ENCODE measurements at places on chromosomes 7 and 10.

- no peaks in the 10 kb centered on the region for H3K27me3 ChIP-seq
- no peaks in the 10 kb centered on the region for H3K36me3 ChIP-seq
- no peaks in the 10 kb centered on the region for H3K4me1 ChIP-seq
- no peak overlapping the region for H3K27ac ChIP-seq
These were observed 239.6 kb downstream of the PHF14 start for GRCh38 chr7:11213266-11213665.

- peaks cover 2% of the 10 kb centered on the region for H3K36me3 ChIP-seq
- no peak for DNase-seq
- H3K4me3 ChIP-seq: no peak overlapping the region
- no peaks in the 10 kb centered on the region for H3K27me3 ChIP-seq
These were observed 53.3 kb downstream of the AKAP9 start for GRCh38 chr7:91993976-91994375.

DNA sequence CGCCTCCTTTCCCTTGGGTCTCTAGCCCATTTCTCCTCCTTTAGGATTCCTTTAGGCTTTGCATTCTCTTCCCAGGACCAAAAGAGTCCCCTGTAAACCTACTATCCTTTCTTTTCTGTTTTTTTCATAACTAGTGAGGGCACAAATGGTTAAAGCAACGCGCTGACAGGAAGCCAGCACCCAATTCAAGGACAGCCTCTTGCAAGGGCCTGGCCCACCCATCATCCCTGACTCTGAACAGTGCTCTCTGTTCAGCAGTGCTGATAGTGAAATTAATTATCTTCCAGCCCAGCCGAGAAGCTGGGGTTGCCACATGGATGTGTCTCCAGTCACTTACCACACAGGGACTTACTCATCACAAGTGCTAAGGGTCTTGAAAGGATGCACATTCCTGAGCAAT, 38.3 kb upstream of the RNF32 start:
- H3K4me3 ChIP-seq: no peak overlapping the region
- H3K27ac ChIP-seq: no peak overlapping the region
- no peaks in the 10 kb centered on the region for H3K36me3 ChIP-seq
- no peaks in the 10 kb centered on the region for H3K4me1 ChIP-seq
- no peak for DNase-seq

DNA sequence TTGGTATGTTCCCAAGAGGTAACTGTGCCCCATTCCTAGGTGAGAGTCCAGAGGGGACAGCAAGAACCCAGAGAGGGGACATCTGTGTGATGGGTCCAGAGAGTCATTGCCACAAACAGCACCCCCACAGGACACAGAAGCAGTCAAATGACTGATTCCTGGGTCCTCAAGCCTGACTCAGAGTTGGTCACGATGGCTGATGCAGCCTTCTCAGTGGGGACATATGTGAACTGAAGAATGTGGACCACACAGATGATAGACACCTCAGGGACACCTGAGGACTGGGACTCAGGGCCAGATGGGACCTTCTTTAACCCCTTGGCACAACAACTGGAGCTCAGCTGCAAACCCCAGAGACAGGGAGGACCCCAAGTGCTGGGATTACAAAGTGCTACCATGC, 96.5 kb downstream of the STRA8 start:
- peaks cover 2% of the 10 kb centered on the region for H3K4me1 ChIP-seq
- H3K27ac ChIP-seq: no peak overlapping the region
- H3K36me3 ChIP-seq: no peaks in the 10 kb centered on the region
- H3K27me3 ChIP-seq: no peaks in the 10 kb centered on the region

DNA sequence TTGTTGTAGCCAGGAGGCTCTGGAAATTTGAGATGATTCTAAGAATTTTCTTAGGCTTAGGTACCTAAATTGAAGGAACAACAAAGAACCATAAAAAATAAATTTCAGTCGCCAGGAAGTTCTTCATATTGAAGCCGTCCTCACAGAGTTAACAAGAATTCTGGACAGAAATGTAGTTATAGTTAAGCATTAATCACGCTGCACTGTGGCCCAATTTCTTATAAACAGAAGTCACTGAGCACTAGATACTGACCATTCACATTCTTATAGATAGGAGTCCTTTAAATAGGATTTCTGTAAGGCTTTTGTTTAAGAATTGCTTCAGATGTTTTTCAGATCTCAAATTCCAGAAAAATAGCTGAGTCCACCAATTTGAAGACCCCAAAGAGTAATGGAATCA, 256.2 kb upstream of the PITRM1 start:
- H3K36me3 ChIP-seq: no peaks in the 10 kb centered on the region
- no peak overlapping the region for H3K27ac ChIP-seq
- no peak overlapping the region for H3K4me3 ChIP-seq
- no peak for DNase-seq

GRCh38 chr10:46264336-46264735, 22.5 kb upstream of the ANTXRL start:
- no peaks in the 10 kb centered on the region for H3K36me3 ChIP-seq
- no peak for DNase-seq
- H3K27ac ChIP-seq: no peak overlapping the region

- no peaks in the 10 kb centered on the region for H3K36me3 ChIP-seq
- H3K4me1 ChIP-seq: no peaks in the 10 kb centered on the region
- DNase-seq: no peak
- no peak overlapping the region for H3K4me3 ChIP-seq
- no peak overlapping the region for H3K27ac ChIP-seq
These were observed 65.4 kb downstream of the ANKRD61 start for GRCh38 chr7:6096581-6096980.

- DNase-seq: no peak
- H3K4me3 ChIP-seq: no peak overlapping the region
- H3K27ac ChIP-seq: no peak overlapping the region
- H3K36me3 ChIP-seq: no peaks in the 10 kb centered on the region
- no peaks in the 10 kb centered on the region for H3K27me3 ChIP-seq
- H3K4me1 ChIP-seq: no peaks in the 10 kb centered on the region
These were observed 636.2 kb upstream of the IGFBP3 start for GRCh38 chr7:46557295-46557711.

DNA sequence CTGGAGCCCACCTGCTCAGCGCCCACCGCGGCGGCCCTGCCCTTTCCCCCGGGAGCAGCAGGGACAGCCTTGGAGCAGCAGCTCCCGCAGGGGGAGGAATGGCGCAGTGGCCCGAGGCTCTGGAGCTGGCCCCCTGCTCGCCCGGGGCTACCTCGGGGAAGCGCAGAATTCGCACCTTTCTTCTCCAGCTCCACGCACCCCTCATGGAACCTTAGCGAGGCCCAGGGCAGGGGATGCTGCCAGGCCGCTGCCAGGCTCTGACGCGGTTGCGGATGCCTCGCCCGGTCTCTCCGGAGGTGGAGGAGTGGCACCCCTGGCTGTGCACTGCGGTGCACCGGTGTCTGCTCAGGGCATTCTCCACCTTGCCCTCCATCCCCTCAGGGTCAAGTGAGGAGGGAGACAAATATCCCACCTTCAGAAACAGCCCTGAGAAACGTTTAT, 84.9 kb upstream of the MKI67 start:
- no peaks in the 10 kb centered on the region for H3K27me3 ChIP-seq
- H3K27ac ChIP-seq: no peak overlapping the region
- DNase-seq: no peak
- H3K4me1 ChIP-seq: no peaks in the 10 kb centered on the region
- no peaks in the 10 kb centered on the region for H3K36me3 ChIP-seq
- H3K4me3 ChIP-seq: peak overlapping the region; percentile 82

DNA sequence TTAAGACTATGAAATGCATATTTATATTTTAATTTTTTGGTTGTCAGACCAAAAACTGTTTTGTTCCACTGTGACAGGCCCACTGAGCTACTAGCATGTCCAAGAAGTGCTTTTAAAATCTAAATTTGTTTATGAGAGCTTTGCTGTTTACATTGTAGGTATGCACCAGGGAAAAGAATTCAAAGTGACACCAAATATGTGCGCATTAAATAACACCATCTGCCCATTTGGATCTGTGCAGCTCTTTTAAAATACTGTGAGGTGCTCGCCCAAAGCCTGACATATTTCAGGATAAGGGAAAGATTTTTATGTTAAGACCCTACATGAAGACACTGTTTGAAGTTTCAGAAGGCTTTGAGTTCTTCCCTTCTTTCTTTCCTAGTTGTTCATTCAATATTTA, 162.9 kb downstream of the ST7 start:
- no peaks in the 10 kb centered on the region for H3K27me3 ChIP-seq
- 0 out of 2 replicates have a peak, but pooled peaks cover 1% of the 10 kb centered on the region for H3K4me1 ChIP-seq
- no peaks in the 10 kb centered on the region for H3K36me3 ChIP-seq
- H3K27ac ChIP-seq: no peak overlapping the region
- no peak for DNase-seq

- DNase-seq: no peak
- H3K36me3 ChIP-seq: no peaks in the 10 kb centered on the region
- H3K4me1 ChIP-seq: no peaks in the 10 kb centered on the region
- H3K4me3 ChIP-seq: no peak overlapping the region
These were observed 786.6 kb downstream of the LRMDA start for GRCh38 chr10:76218035-76218434.

DNA sequence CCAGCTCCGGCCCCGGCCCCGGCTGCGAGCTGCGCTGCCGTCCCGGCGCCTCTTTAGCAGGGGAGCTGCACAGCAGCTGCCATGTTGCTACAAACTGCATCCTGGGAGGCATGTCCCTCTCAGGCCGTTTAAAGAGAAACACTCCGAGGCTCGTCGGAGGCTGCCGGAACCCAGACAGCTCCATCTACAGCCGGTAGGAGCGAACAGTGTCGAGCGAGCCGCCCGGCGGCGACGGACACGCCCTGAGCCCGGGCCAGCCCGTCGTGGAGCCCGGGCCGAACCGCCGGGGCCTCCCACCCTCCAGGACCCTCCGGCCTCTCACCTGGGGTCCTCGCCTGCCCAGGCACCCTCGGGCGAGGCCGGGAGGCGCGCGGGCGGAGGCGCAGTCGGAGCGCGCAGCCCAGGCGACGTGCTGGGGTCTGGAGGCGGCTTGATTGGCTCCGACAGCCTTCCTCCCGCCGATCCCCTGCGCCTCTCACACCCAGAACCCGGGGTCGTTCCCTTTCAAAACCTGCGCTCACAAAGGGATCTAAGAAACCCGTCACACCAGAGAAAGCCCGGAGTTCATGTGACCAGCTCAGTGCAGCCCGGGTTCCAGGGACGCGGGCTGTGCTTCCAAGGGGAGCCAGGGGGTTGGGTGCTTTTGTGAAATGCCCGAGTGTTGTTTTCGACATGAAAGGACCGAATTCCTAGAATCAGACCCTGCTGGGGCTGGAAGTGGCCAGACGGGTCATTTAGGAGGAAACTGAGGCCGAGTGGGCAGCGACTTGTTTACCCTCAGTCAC, at the start of gene ZNF777:
TSS of gene ZNF777 (minus strand) at position 570 of the 785 bp plus-strand sequence. CDS start 5,040 bp downstream, outside the sequence.
- DNase-seq: peak; percentile 52
- H3K27ac ChIP-seq: no peak within 1 kb of the TSS
- peak within 1 kb of the TSS; percentile 61 for H3K4me3 ChIP-seq
- peaks cover 8% of the 10 kb centered on the region for H3K27me3 ChIP-seq
- no peaks in the 10 kb centered on the region for H3K36me3 ChIP-seq

Data from iPS DF 6.9 (cell line).